ENCODE measurements at places on chromosomes 6 and 20. TPM values are rescaled to one million over a fixed set of nuclear protein-coding genes. Genes with fewer than 3 reads are reported as not detected.

- no peak for DNase-seq
Observed at GRCh38 chr20:48558906-48559305, 268.9 kb downstream of the PREX1 start.

DNA sequence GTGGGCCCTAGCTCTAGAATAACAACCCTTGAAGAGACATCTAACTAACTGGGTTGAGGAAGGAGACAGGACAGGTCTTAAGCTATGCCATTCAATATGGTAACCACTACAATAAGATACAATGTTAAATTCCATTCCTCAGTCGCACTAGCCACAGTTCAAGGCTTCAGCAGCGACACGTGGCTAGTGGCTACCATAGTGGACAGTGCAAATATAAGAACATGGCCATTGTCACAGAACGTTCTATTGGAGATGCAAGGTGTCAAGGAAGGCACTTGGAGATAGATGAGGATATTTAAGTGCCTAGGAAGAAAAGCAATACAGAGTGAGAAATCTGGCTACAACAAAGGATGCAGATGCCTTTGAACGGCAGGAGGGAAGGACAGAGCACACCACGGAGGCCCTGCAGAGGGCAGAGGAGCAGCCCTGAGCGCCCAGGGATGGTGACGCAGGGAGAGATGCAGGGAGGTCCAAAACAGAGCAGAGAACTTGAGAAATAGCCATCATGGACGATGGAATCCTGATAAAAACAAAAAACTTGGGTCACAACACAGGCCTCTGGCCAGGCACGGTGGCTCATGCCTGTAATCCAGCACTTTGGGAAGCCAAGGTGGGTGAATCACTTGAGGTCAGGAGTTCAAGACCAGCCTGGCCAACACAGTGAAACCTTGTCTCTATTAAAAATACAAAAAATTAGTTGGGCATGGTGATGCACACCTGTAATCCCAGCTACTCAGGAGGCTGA is 140.7 kb downstream of the ZMYND8 start:
- no peak for DNase-seq

DNA sequence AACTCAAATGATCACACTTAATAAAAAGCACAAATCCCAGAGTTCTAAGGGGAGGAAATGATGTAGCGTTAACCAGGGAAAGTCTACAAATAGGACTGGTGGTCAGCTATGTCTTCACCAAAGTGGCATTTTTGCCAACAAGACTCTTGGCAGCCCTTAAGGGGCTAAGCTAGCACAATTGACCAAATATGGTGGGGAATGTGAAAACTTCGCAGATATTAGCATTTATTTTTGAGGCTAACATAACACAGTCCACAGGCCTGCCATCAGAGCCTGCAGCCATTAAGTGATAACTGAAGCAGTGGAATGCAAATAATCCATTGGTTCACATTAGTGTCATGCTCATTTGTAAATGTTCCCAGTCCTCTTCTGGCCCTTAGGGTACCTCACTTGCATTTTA is 274.6 kb downstream of the FOXC1 start:
- no peak for DNase-seq

DNA sequence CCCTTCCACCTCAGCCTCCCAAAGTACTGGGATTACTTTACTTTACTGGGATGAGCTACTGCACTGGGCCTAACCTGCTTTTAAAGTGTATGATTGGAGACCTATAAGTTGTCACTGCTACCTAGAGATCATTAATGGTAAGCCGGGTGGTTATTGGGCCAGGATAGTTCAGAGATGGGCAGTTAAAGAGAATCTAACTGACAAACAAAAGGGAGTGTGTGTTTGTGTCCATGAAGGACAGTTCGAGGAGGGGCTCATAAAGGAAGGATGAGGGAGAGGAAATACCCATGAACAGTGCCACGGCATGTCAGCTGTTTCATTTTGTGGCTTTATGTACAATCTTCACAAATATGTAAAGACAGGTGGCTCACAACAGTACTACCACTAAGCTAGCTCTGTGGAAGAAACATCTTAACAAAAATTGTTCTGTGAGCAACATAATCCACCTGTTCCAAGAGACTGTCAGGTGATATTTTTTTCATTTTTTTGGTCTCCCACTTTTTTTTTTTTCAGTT is 69.7 kb upstream of the FAM8A1 start:
- DNase-seq: no peak

DNA sequence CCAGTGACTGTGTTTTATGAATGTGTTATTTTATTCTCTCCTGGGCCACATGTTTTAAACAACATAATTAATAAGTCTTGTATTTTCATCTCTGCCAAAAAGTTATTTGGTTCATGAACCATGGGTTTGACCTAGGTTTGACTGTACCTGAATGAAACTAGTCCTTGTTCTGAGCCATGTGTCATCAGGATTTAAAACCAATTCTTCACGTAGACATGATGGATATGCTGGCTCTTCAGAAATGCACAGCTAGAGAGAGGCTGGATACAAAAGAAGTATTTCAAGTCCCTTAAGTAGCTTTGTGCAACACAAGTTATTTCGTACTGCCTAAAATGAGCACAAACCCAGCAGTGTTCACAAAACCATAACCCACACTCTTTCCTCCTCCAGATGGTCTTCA is 116.1 kb downstream of the IBTK start:
- DNase-seq: no peak

DNA sequence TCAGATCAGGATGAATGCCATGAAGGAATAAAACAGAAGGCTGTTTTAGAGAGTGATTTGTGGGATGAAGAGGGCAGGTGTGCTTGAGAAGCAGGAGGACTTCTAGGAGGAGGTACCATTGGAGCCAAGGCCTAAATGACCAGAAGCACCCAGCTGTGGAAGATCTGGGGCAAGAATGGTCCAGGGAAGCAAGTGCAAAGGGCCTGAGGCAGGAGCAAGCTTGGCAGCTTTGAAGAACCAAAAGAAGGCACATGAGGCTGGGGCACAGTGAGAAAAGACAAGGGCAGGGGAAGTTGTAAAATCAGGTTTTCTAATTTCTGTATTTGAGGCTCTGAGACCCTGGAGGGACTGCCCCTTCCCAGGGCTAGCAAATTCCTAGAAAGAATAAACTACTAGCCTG is 9.8 kb downstream of the SLC13A3 start:
- no peak for DNase-seq

- DNase-seq: no peak
Observed at GRCh38 chr6:84779380-84779779, 15.0 kb upstream of the TBX18 start.

DNA sequence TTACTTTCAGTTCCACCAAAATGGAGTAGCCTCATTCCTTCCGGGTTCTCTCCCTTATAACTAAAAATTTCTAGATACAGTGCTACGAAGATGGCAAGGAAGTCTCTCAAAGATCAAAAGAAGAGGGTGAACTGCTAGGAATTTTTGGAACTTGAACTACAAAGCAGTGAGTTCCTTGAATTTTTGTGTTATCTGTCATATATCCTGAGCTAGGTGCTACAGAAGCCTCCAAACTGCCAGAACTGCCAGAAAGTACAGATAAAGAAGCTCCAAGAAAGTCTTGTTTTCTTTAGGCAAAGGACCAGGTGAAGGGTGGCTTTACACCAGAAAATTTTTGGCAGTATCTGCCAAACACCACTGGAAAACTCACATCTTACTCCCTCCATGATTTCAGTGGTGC is 218.8 kb upstream of the FLRT3 start:
- DNase-seq: no peak

- DNase-seq: peak; percentile 71
Observed at GRCh38 chr6:158377860-158378259, 65.6 kb downstream of the TULP4 start.

GRCh38 chr6:138545621-138545980 is 46.3 kb upstream of the NHSL1 start:
- DNase-seq: no peak

DNA sequence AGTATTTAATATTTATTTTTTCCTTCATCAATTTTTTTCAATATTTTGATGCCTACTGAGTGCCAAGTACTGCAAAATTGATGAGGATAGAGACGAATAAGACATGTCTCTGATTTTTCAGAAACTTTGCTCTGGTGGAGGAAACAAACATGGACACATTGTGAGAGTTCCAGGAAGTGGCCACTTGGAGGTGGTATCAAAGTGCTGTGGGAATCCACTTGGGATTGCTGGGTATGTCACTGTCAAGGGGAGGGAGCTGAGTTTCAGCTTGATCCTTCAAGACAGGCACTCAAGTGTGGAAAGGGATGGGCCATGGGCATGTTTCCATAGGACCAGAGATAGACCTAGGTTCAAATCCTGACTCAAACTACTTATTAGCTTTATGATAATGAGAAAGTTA is 24.5 kb upstream of the ABCC10 start:
- no peak for DNase-seq

DNA sequence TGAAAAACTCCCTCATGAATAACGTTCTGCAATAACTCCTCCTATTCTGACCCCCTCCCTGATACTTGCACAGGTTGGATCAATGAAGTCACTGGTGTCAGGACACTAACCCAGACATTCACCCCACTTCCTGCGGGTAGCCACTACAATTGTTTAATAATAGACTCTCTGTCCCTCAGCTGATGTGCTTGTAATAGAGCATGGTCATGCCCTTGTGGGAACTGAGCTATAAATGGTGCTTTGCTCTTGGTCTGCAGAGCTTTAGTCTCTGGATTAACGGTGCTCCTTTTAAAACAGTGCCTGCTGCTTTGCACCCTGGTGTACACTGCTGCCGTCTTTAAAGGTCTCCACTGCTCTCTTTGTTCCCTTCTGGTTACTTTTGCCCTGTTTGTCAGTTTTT is 127.3 kb downstream of the BACH2 start:
- no peak for DNase-seq

DNA sequence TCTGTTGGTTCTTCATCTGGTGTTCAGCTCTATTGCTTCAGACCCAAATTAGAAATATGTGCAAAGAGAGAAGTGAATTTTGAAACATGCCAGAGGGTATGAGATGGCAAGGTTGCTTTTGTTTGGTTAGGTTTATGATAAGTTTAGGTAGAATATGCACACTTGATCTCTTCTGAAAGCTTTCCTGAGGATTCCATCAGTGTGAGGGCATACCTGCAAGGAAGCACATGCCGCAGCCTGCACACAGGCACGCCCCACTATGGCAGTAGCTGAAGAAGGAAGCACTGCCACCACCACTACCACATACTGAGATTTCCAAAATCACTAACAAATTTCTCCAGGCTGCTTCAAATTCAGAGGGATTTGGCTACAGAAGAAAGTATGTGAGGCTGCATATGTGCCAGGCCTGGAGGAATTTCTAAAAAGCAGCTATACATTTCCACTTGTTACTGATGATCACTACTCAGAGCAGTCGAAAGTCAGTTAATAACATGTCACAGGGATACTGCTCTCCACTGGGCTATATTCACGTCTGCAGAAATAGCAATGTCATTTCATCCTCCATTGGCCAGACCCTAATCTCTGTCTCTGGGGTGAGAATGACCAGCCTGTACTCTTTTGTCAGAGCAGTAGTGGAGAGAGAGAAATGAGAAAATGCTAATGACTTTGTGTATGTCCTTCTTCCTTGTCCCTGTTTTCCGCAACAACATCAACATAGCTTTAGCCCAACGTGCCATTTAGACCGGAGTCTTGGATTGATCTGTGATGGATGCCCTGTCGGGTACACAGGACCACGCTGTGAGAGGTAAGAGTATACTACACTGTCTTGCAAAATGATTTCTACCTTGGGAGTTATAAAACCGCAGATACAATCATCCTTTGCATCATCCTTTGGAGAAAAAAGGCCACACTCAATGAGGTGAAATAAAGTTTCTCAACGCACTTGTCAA is 396.7 kb downstream of the LAMA2 start:
- no peak for DNase-seq

DNA sequence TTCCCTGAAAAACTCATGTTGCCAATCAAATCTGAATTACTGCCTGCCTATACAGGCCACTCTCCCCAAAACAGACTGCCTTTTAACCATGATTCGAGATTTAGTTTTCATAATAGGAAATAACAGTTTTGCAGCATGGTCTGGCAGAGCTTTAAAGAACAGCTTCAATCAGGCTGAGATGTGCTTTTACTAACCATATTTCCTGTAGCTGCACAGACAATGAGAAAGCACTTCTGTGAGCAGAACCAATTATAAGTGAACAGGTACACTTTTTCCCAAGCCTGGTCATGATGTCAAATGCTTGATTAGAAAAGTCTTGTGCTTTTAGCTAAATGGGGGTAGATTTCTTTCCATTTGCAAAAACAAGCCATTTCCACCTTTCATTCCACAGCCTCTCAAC is 108.2 kb downstream of the THEMIS start:
- no peak for DNase-seq

DNA sequence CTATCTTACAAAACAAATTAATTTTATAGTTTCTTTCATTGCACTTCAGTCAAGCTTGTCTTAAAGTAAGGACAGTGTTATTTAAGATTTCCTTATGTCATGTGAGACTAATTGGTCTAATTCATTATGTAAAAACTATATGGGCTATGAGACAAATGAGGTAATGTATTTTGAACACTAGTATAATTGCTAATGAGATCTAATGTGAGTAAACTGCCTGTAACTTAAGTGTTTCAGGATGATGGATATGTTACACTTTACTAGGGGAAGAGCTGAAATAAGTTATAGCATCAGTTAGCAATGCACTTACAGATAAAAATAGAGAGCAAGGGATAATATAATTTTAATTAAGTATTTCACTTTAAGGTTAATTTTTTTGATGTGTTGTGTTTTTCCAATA is 386.3 kb upstream of the MAP3K7 start:
- DNase-seq: no peak

GRCh38 chr20:20334489-20334888 is 33.4 kb upstream of the INSM1 start:
- DNase-seq: no peak

DNA sequence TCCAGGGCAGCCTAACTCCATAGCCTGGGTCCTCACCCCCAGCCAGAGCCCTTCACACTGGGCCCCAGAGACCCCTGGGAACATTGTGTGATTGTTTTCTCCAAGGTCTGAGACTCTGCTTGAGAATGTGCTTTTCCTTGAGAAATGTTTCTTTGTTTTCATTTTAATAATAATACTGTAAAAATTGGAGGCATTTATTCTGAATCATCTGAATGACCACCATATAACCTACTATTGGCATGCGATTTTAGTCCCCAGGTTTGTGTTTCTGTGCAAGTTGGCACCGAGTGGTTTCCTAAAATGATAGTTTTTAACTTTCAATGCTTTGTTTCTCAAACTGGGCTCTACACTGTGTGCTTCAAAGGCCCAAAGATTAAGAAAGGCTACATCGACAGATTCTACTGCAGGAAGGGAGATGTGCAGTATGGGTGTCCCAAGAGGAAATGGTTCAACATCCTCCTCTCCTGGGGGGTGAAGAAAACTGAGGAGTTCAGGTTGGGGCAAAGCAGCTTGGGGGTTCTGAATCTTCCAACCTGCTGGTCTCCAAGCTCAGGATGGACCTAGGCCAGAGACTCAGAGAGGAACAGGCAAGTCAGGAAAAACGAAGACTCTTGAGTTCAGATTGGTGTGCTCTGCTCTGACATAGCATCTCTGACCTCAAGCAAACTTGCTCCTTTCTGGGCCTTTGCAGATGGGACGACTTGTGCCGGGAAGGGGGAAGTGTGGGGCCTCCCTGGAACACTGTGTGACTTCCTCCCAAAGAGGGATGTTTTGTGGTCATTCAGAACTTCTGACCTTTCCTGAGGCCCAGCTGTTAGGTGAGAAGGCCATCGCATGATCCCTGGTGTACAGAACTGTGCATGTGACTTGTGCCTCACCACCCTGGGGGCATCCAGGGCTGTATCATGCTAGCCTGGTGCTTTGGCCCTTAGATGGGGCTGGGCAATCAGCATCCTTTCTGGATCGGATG is 31.0 kb downstream of the DAAM2 start:
- DNase-seq: no peak

CST5 gene
- not detected for polyA plus RNA-seq

AARS2 gene
- 5.8 TPM for polyA plus RNA-seq

TFAP2A gene
- polyA plus RNA-seq: 27.7 TPM

HMGCLL1 gene
- 0.04 TPM for polyA plus RNA-seq
